Activated T-helper 1 cell treated with anti-CD3 and anti-CD28 coated beads, Interleukin-2, amount 50 U/mL, for 16 hours (primary cell): ENCODE measurements at places on chromosomes 4 and X.

DNA sequence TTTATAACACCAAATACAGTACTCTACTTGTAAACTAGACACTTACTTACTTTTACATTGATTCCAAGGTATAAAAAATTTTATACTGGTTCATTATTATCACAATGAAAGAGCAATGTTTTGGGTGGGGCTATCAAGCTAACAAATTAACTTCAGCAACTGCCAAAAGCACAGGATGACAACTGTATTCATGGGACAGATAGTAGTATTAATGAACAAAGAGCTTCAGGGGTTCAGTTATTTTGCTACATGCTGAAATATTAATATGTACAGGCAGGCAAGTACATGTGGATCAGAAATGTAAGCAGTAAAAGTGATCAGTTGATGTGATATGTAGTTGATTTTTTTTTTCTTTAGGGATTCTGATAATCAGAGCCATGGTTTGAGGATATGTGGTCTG, 112.9 kb downstream of the NAA11 start:
- DNase-seq: no peak

DNA sequence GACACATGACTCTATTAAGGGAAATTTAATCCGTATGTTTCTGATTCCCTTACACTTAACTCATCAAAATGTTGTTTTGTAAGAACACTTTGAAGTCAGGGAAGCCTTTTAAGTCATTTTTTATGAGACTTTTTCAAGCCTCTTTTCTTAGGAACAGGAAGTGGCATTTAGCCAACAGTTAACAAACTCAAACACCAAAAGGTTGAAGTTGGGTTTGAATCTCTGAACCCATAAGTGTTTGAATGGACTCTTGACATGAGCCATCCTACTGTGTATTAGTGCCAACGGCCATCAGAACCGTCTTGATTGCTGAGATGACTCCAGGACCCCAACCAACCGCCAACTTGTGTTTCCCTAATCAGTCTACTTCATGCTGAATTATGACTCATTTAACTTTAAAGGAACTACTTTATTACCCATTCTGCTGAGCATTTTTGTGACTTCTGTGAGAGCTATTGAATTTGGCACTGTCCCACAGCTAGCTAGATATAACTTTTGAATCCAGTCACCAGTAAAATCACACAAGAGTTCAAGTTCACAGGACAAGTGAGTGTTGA, 209.1 kb upstream of the FAT1 start:
- DNase-seq: no peak

DNA sequence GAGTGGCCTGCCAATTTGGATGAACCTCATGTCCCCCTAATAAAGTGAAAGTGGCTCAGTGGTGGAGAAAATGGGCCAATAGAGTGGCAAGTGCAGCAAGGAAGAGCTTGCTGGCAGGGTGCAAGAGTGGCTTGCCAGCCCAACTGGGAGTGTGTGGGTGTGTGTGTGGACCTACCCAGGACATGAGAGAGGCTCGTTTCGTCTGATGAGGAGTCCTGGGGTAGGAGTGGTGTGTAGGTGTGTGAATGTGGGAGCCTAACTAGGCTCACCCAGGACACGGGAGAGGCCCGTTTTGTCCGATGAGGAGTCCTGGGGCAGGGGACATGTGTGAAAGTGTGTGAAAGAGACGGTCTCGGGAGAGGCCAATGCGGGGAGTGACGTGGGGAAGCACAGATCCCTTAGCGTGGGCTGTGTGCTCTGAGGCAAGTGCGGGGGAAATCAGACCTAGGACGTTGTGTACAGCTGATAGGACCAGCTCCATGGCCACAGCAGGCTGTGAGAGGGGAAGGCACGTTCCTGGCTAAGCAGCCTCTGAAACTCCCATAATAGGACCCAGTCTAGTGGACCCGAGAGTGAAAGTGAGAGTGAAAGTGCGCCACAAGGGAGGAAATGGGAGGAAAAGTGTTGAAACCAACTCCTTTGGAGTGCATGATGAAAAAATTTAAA, 5.3 kb downstream of the GAGE10 start:
- DNase-seq: no peak

GRCh38 chr4:20529691-20530090, 170.6 kb upstream of the PACRGL start:
- DNase-seq: no peak

- DNase-seq: no peak
Observed at GRCh38 chr4:96841801-96842200, 1001.9 kb downstream of the PDHA2 start.

DNA sequence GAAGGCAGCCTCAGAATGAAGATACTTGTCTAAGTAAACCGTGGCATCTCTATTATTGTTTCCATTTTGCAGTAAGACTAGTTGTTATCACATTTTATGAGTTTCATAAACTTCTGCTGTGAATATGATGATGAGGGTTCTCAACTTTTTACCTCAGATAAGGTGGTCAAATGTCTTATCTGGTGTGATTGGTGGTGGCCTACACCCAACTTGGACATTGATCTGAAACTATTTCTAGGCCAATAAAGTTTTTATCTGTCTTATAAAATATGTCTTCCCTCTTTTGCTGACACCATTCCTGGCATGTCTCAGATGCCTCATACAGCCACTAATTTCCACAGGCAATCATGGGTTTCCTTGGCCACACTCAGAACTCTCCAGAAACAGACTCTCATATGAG, 480.3 kb upstream of the NR3C2 start:
- no peak for DNase-seq

GRCh38 chr4:15354371-15355297, 73.2 kb upstream of the C1QTNF7 start:
- no peak for DNase-seq

- no peak for DNase-seq
Observed at GRCh38 chr4:183350317-183351071, 28.3 kb upstream of the CLDN24 start.

- DNase-seq: no peak
Observed at GRCh38 chr4:128337863-128338262, 50.2 kb upstream of the PGRMC2 start.

- DNase-seq: no peak
Observed at GRCh38 chr4:185541251-185541727, 6.0 kb upstream of the PDLIM3 start.

DNA sequence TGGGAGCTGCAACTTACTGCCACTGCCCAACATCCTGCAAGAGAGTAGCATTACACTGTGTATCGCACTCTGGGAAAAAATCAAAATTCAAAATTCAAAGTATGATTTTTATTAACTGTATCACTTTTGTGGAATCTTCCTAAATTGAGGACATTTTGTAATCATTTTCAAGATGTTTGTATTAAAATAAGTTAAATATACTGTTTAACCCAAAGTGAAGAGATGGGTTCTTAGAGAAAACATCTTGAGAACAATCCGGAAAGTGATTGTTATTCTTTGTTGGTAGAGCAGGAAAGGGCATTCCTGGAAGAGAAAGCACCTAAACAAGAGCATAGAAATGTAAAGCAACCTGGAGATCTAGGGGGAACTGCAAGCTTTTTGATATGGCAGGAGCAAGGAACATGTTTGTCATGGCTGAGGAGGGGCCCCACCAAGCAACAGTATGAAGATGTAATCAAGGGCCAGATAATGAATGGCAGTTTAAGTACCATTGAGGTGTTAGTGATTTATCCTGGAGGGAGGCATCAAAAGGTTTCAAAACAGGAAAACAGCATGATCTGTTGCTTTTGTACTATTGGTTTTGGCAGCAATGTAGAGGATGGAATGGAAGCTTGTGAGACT, 14.1 kb upstream of the SEC24D start:
- DNase-seq: no peak
